ENCODE measurements at places on chromosomes 16 and 17.

- DNase-seq, result no peak
These were observed 688.2 kb upstream of the KIF2B start for GRCh38 chr17:53134548-53134947.

DNA sequence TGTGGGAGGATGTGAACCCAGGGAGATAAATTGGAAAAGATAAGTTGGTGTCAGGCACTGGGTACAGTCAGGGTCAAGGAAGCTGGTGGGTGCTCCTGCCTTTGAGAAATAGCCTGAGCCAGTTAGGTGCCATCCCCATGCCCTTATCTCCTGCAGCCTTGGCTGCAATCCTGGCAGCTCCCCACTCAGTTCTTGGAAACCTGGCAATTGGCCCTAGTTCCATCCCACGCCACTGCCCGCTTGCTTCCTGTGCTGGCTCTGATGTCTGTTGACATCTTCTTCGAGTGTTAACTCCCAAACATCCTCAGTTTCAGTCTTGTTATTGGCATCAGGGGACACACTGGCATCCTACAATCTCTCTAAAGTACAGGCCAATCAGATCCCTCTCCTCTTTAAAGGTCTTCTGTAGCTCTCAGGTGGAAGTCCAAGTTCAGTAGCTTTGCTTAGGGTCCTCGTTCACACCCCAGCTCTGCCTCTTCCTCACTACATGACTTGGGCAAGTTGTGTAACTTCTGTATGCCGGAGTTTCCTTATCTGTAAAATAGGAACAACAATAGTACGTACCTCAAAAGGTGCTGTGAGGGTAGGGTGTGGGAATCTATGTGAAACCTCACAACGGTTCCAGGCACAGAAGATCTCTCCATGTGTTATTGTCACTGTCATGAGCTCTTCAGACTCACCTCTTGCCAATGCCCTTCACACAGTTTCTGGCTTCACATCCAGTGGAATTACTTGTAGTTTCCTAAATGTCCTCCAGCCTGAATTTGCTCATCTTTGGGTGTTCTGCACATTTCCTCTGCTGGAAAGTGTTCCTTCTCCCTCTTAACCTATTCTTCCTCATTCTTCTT, 13.5 kb upstream of the PRKAR1A start:
- no peak for DNase-seq

GRCh38 chr17:36680701-36681202, 79.4 kb downstream of the MRM1 start:
- DNase-seq, result no peak

DNA sequence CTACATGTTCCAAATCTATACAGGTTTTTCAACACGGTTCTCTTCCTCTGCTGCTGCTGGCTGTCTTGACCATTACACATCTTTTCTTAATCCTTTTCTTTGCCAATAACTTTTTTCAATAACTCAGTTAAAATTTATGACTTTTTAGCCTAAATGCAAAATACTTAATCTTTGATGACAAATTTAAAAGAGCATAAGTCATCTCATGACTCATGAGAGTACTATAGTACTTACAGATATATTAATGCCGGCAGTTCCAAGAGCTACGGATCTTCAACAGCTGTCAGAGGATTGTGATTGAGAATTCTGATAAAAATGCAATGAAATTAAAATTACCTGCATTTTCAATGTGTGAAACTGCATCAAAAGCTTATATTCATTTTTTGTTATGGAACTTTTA, 105.5 kb downstream of the KPNA2 start:
- no peak for DNase-seq

DNA sequence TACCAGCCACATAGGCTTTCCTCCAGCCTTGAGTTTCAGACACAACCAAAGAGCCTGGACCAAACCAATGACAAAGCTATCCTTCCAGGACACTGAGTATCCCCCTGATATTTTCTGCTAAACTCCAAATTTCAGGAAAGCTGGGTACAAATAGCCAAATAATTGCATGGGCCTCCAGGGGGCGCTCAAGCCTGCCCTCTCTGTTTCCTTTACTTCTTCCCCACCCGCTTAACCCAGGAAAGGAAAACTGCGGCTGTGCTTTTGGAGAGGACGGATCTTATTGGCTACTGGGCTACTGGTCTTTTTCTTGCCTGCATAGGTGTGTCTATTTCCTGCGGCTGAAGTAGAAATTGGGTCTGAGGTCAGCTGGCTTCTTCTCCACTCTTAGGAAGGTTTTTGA, 30.1 kb downstream of the GNGT2 start:
- peak; percentile 14 for DNase-seq

DNA sequence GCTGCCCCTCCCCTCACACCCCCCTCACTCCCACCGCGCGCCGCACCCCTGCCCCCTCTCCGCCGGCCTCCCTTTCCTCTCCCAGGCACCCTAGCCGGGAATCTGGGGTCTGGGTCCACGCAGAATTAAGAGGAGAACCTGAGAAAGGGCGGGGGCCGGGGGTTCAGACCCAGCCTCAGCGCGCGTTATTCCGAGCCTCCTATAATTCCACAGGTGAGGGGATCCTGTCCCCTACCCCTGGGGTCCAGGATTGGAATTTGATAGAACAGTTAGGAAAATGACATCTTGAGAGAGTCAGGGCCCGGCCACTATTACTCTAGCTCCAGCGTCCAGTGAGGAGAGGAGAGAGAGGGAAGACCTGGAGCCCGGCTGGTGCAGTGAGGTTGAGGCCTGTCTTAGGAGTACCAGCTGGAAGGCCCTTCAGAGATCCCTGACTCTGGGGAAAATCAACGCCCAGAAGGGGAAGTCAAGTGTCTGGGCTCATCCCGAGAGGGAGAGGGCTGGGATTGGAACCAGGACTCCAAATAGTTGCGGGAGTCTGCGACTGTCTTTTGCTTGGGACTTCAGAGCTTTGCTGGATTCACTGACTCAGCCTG, 17.3 kb downstream of the GRB7 start:
- DNase-seq, result no peak

GRCh38 chr17:17254036-17254435, 17.1 kb upstream of the FLCN start:
- no peak for DNase-seq

DNA sequence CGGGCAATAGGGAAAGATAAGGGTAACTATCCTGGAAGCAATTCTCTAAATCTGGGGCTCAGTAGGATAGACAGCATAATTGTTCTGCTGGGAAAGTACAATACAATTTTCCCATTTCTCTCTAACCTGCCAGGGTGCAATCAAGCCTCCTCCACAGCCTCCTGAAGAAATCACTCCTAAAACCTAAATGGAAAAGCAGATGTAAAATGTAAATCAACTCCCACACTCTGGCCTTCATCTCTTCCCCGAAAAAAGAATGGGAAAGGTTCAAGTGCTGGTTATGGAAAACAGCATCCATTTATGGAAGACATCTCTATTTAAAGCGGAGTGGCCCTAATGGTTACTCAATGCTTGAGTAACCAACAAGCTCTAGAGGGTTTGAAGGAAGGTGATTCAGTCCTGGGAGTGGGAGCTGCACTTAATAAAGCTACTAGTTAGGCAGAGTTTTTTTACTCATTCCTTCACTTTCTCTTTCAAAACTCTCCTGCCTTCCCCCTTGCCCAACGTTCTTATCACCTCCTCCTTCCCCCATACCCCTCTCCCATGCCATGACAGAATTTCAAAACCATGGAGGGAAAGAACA, 5.1 kb downstream of the MMD start:
- DNase-seq, result no peak

GRCh38 chr17:28792877-28793661, 49.3 kb downstream of the TRAF4 start:
- DNase-seq, result no peak

DNA sequence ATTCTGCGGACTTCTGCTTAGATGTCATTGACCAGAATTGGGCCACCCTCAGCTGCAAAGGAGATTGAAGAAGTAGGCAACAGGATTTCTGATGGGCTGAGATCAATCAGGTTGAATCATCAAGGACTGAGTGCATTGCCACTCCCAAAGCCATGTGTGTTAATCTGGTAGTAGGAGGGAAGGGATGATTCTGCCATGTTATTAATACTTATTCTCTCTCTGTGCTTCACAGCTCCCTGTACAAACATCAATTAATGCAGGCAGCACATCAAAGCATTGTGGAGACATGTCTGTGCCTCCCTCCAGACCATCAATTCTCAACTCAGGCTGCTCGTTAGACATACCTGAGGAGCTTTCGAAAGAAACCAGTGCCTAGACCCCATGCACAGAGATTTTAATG, 11.6 kb downstream of the LRRC3C start:
- no peak for DNase-seq

GRCh38 chr17:9905902-9906301, 831 bp upstream of the RCVRN start:
- DNase-seq, result peak; percentile 6

DNA sequence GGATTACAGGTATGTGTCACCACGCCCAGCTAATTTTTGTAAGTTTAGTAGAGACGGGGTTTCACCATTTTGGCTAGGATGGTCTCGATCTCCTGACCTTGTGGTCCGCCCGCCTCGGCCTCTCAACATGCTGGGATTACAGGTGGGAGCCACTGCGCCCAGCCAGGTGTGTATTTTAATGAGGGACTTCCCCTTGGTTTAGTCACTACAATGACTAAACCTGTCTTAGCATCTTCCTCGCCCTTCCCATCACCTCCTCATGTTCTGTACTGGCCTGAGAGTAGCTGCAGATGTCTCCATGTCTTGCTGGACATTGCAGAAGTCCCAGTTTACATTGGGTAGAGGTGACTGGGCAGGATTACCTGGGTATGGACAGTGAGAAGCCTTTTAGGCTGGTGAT, 9.6 kb downstream of the SLC7A6 start:
- no peak for DNase-seq

- no peak for DNase-seq
These were observed 2.3 kb downstream of the C17orf99 start for GRCh38 chr17:78148286-78149016.

- peak; percentile 39 for DNase-seq
These were observed 34.7 kb upstream of the RBBP6 start for GRCh38 chr16:24504472-24505345.

DNA sequence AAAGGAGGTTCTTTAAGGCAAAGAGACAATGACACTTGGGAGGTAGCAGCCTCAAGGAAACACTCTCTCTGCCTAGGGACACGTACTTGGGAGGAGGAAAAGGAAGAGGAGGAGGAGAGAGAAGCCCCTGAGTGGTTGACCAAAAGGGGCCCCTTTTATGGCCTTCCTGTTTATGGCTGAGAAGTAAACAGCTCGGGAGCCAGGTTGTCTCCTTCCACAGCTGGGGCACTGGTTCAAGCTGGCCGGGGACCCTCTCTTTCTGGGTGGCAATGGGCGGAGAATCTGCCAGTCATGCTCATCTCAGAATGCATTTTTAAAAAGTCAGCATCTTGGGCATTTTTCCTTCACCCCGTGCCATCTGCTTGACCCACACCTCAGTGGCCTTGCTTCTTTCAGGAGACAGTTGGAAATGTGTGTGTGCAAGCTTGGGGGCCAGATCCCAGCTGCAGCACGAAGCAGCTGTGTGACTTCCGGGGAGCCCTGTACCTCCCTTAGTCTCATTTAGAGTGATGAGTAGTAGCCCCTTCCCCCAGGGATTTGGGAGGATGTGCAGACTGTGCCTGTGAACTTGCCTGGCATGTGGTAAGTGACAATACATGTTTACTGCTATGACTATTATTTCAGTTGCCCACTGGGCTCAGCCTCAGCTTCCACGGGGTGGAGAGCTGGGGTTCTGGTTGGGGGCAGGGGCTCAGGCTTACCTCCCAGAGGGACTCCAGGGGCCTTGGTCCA, 33.8 kb upstream of the SALL1 start:
- no peak for DNase-seq

DNA sequence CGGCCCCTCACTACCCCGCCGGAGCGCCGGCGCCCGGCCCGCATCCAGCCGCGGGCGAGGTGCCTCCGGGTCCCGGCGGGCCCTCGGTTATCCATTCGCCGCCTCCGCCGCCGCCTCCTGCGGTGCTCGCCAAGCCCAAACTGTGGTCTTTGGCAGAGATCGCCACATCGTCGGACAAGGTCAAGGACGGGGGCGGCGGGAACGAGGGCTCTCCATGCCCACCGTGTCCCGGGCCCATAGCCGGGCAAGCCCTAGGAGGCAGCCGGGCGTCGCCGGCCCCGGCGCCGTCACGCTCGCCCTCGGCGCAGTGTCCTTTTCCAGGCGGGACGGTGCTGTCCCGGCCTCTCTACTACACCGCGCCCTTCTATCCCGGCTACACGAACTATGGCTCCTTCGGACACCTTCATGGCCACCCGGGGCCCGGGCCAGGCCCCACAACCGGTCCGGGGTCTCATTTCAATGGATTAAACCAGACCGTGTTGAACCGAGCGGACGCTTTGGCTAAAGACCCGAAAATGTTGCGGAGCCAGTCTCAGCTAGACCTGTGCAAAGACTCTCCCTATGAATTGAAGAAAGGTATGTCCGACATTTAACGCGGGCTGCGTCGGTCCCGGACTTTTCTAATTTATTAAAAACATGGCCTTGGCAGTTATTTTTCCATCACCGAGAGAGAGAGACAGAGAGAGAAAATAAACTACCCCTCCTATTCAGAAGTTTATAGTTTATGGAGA, 2.8 kb downstream of the IRX5 start:
- no peak for DNase-seq

GRCh38 chr17:77959126-77959925, 823 bp downstream of the TNRC6C start:
- no peak for DNase-seq

All from hippocampal formation (tissue), 2 donors.